ENCODE measurements at places on chromosomes 3 and 15.

- DNase-seq, result no peak
Measured at GRCh38 chr3:71565316-71565715, 18.2 kb downstream of the FOXP1 start.

GRCh38 chr3:16538507-16538906 lies 25.0 kb upstream of the RFTN1 start:
- no peak for DNase-seq

- DNase-seq, result no peak
Measured at GRCh38 chr3:131849616-131850015, 185.2 kb downstream of the CPNE4 start.

- DNase-seq, result no peak
Measured at GRCh38 chr3:114867835-114868503, 279.1 kb downstream of the ZBTB20 start.

GRCh38 chr15:57634290-57634689 lies 42.6 kb downstream of the MYZAP start:
- no peak for DNase-seq

Measured in NK-92 treated with Interleukin-12 subunit alpha and Interleukin-12 subunit beta, amount 100 ng/mL, for 24 hours (cell line).